ENCODE measurements at places on chromosomes 4 and X.

- DNase-seq: no peak
These were observed 980 bp downstream of the AP1S2 start for GRCh38 chrX:15853586-15854079.

GRCh38 chr4:153025406-153025805 is 89.3 kb downstream of the FHDC1 start:
- no peak for DNase-seq

DNA sequence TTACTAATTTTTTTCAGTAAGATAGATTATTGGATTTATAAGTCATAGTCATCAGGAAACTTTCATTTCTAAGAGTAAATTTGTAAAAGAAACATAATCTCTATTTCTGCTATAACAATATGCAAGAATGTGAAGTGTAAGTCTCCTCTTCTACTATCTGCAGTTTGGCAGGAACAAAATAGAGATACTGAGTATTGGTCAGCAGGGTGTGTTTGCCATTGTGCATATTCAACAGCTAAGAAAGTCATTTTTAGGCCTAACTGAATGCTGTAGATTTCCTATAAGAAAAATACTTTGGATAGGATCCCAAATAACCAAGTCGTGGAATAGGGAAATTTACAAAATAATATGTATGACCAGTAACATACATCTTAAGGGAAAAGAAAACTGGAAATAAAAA is 253.3 kb upstream of the EPHA5 start:
- no peak for DNase-seq

DNA sequence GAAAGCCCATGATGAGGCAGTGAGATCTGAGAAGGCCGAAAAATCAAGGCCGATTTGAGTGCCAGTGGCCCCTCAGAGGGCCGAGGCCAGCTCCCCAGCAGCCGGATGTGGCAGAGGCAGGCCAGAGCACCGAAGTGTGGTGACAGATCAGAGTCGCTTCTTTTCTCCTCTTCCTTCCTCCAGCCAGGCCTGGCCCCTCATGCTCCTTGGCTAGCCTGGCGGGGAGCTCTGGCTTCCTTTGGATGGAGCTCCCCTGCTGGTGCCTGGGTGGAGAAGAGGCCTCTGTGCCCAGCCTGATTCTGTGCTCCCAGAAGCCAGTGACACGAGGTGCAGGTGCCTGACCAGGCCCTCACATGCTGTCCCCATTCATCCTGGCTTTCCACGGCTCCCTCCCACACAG is 127.2 kb upstream of the PABPC4L start:
- no peak for DNase-seq

- no peak for DNase-seq
These were observed 8.0 kb downstream of the HERC3 start for GRCh38 chr4:88600176-88600838.
